ENCODE measurements at places on chromosomes 4 and X. TPM values are rescaled to one million over a fixed set of nuclear protein-coding genes. Genes with fewer than 3 reads are reported as not detected.

The LDB2 gene
- total RNA-seq: 99.4 TPM

The LARP7 gene
- 32.8 TPM for total RNA-seq

The SLC10A4 gene
- 10.1 TPM for total RNA-seq

The ADD1 gene
- total RNA-seq: 189 TPM

The GLRA2 gene
- total RNA-seq: 52.4 TPM

The ATP5ME gene
- 128 TPM for total RNA-seq

The DRD5 gene
- total RNA-seq: 3.0 TPM

The C4orf51 gene
- not detected for total RNA-seq

The MMRN1 gene
- total RNA-seq: 6.2 TPM

The PF4V1 gene
- total RNA-seq: 1.6 TPM

The IGFBP7 gene
- total RNA-seq: 59.1 TPM

The RBMX2 gene
- 27.9 TPM for total RNA-seq

The RAB39B gene
- total RNA-seq: 34.1 TPM

The VCX gene
- not detected for total RNA-seq

The ASB9 gene
- 1.2 TPM for total RNA-seq

The CT45A1 gene
- total RNA-seq: not detected

The ADH7 gene
- not detected for total RNA-seq

The FSTL5 gene
- total RNA-seq: 70.1 TPM

The ATP6AP2 gene
- 162 TPM for total RNA-seq

The DCLK2 gene
- total RNA-seq: 192 TPM

The CLCN4 gene
- 76.6 TPM for total RNA-seq

The ZNF81 gene
- total RNA-seq: 16.6 TPM
